ENCODE measurements at places on chromosomes 4 and X.

DNA sequence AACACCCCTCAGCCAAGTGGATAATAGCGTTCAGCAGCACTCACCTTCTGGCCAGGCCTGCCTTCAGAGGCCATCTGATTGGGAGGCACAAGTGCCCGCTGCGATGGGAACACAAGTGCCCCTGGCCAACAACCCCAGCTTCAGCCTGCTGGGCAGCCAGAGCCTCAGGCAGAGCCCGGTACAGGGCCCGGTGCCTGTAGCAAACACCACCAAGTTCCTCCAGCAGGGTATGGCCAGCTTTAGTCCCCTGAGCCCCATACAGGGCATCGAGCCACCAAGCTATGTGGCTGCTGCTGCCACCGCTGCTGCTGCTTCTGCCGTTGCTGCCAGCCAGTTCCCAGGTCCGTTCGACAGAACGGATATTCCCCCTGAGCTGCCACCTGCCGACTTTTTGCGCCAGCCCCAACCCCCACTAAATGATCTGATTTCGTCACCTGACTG, 55.9 kb upstream of the MTM1 start:
- no peak for DNase-seq

GRCh38 chr4:46980851-46981250, 12.5 kb downstream of the GABRA4 start:
- DNase-seq: no peak

DNA sequence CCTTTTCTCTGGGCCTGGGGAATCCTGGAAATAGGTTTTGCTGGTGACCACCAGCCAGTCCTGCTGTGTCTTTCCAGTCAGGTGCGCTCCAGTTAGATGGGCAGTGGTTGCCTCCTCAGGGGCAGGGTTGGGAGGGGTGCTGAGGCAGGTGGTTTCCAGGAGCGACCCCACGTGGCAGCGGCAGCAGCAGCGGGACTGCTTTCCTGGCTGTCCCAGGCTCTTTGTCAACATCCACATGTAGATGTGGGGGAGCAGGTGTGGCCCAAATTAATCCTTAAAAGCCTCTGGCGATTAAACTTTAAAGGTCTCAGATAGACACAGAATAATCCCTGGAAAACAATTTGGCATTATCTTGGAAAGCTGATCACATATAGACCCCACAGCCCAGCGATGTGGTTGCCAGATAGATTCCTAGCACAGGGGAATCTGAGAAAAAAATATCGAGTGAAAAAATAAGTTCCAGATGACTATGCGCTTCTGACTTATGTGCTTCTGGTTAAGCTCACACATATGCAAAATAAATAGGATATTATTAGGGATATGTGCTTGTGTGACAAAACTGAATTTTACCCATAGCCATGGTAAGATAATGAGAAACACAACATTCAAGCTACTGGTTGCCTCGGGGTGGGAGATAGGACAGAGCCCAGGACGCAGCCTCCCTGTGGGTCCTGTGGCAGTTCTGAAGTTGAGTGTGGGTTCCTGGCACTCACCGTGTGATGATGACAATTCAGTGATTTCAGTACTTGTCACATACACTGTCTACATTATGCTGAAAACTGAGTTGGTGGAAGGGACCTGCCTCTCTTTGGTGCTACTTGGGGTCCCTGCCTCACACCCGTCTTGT, 336.4 kb downstream of the ARHGAP10 start:
- no peak for DNase-seq

DNA sequence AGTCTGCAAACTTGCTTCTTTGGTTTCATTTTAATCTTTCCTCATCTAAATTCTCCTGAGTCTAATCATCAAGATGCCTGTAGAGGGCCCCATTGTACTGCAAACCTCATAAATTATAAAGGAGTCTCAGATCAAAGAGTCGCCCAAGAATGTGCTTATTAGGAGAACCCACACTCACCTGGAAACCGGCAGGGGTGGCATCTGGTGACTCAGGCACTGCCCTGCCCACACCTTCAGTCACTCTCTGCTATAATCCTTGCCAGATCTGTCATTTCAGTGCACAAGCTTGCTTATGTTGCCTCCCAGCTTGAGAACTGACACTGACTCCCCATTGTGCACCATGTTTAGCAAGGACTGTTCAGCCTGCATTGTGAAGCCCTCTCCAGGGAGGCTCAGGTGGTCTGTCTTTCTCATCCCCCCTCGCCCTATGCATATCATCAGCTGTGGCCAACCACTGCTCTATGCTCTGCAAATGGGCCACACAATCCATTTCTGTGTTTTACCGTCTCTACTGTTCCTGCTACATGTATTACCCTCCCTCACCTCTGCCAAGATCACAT, 12.4 kb downstream of the EPGN start:
- DNase-seq: no peak

DNA sequence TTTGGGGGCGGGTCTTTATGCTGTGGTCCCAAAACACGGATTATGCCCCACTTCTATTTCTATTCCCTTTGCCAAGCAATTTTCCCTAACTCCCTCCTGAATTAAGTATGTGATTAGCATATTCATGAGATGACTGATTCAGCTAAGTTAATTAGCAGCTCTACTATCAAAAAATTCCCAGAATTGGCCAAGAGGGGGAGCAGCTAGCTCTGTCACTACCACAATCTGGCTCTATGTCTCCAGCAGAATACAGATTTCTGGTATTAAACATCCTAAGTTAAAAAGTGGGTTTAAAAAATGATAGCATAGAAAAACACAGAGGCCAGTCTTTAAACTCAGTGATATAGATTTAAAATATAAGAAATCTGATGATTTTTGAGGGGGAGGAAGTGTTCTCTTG, 80.3 kb downstream of the GPC4 start:
- DNase-seq: no peak

DNA sequence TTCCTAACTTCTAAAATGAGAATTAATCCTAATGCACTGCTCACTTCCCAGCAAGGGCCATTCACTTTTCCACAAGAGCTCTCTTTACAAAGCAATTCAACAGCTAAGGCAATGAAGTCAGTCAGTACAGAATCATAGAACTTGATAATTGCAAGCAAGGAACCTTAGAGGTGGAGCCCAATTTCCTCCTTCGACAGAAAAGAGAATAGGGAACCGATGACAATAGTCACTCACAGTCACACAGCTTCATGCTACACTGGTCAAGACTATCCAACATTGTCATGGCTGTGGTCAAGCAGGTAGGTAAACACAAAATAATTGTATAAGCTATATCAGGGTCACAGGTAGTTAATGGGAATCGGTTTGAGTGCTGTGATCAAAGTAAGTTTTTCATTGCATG, 90.0 kb downstream of the ELOVL6 start:
- DNase-seq: no peak

GRCh38 chr4:184860018-184860779, 34.4 kb upstream of the ACSL1 start:
- no peak for DNase-seq

DNA sequence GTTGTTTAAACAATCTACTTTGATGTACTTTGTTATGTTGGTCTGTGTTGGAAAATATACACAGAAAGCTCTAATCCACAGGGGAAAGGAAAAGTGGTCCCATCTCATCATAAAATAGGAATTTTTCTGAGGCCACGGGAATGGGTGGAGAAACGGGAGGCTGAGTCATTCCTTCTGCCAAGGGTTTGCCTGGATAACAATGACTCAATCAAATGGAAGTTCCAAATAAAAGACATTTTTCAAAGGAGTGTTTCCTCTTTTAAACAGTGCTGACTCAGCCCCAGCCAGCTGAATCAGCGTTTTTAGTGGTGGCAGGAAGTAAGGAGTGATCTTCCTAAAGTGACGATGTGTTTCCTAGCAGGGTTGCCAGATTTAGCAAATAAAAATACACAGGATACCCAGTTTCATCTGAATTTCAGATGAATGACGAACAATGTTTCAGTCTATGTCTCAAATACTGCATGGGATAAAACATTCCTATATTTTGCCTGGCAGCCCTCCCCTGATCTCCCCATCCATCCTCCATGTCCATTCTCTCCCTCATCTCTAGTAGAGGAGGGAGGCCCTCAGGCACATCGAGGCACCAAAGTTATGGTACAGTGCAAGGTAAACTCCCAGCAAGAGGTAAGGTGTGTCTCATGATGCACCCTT, 345.4 kb upstream of the GATB start:
- no peak for DNase-seq

All from stimulated activated CD8-positive, alpha-beta memory T cell treated with anti-CD3 and anti-CD28 coated beads, Interleukin-15, amount 100 ng/mL, for 48 hours (primary cell).